Fibroblast of villous mesenchyme (primary cell): ENCODE measurements at places on chromosomes 3 and 15. TPM values are rescaled to one million over a fixed set of nuclear protein-coding genes. Genes with fewer than 3 reads are reported as not detected.

DNA sequence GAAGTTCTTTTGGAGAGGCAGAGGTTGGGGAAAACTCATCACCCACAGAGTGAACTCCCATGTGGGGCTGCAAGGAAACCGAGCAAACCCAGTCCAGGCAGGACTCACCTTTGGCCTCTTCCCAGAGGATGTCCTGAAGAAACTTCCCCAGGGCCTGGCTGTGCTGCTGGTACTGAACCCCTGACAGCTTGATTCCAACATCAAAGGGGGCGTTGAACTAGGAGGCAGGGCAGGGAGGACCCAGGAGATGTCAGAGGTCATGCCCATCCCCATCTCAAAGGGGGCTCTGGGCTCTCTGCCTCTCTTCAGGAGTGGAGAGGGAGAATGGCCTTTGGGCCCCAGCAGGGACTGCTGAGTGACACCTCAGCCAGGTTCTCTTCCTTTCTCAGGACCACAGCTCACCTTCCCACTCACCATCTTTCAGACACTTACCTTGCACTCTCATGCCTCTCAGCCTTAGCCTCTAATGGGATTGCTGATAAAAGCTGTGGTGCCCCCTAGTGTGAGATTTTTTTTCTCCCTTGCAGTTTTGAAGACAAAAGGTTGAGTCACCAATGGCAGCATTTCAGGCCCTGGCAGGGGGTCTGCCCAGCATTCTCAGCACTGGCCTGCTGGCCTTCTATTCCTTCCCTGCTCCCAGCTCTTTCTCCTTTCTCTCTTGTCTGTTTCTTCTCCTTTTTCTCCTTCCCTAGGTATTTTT lies 6.0 kb downstream of the GHRL start:
- no peak for DNase-seq

DNA sequence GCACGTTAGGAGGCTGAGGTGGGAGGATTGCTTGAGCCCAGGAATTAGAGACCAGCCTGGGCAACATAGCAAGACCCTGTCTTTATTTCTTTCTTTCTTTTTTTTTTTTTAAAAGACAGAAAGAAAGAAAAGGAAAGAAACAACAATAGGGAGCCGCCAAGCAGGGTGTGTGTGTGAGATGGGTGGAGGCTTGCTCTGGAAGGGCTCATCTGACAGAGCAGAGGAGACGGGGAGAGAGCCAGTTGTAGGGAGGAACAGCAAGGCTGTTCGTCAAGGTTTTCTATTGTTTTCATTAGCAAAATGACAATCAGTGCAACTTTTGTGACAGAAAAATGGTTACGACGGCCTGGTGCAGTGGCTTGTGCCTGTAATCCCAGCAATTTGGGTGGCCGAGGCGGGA lies 69.3 kb downstream of the CDC25A start:
- DNase-seq, result no peak

DNA sequence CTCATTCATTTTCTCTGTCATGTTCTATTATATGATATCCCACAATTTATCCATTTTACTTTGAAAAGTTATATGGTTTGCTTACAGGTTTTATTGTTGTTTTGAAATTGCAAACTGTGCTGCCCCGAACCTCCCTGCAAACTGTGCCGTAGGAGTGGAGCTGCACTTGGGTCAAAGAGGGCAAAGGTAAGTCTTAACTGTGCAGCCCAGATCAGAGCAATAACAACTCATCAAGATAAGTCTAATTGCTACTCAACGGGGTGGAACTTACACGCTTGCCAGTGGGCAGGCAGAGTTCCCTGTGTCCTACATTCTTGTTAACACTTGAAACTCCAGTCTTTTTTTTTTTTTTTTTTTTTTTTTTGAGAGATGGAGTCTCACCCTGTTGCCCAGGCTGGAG lies 33.2 kb downstream of the ZDHHC19 start:
- no peak for DNase-seq

GRCh38 chr15:31336593-31337295 lies 10.1 kb downstream of the KLF13 start:
- DNase-seq, result no peak

DNA sequence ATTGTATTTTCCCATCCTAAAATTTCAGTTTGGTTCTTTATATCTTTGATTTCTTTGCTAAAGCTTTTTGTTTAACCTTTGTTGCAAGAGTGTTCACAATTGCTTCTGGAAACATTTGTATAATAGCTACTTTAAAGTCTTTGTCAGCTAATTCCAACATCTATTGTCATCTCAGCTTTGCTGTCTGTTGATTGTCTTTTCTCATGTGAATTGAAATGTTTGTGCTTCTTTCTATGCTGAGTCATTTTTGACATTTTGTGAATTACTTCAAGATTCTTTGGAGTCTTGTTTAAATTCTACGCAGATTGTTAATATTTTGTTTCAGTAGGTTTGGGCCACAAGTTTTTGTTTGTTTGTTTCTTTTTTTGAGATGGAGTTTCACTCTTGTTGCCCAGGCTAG lies 73.2 kb downstream of the SUCNR1 start:
- peak; percentile 34 for DNase-seq

DNA sequence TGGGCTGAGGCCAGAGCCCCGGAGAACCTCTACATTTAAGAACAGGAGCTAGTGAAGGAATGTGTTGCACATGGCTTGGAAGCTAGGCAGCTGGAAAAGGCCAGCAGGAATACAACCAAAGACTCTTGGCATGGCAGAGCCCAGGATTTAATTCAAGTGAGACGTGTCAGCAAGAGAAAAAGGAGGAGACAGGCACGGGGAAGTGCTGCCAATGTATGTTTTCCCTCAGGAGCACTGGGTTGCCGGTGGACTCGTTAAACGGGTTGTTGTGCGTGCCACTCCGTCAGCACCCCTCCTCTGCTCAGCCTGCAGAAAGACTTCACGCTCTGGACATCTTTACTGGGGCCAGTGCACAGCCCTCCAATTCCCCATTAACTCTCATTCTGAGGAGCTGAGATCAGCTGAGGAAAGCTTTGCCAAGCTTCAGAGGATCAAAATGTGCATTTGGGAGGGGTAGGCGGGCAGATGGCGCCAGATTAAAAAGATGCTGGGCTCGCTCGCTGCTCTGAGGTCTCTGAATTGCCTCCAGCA lies 103.7 kb downstream of the PDZRN3 start:
- no peak for DNase-seq

DNA sequence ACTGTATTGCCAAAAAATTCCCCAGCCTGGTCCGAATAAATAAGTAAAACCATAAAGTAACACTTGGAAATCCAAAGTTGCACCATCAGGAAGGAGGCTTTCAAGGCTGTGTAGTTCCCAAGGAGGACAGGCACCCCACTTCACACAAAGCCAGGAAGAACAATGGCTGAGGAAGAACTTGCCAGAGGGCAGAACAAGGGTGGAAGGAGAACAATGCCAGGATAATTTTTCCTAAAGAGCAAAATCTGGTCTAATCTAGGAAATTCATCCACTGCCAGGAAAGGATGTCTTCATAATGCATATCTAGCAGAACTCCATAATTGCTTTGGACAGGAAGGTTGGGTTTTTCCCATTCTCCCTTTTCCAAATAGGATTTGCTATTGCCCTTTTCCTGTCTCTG lies 15.7 kb upstream of the ARID3B start:
- no peak for DNase-seq

- DNase-seq, result peak; percentile 94
Observed at GRCh38 chr15:98727115-98728040, 79.0 kb downstream of the IGF1R start.

DNA sequence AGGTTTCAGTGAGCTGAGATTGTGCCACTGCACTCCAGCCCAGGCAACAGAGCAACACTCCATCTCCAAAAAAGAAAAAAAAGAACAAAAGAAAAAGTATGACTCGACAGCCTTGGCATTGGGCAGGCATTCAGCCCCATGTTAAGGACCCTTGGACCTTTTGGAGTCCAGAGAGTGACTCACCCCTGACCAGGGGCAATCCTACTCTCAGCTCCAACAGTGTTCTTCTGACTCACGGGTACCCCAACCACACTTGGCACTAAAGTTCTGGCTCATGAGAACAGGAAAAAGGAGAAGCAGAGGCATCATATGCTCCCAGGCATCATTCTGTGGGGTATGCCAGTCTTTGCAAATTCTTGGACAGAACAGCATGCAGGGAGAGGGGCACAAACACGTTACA lies 252.4 kb upstream of the HES1 start:
- no peak for DNase-seq

GRCh38 chr15:48609486-48609885 lies 36.0 kb downstream of the FBN1 start:
- no peak for DNase-seq

GRCh38 chr15:58393241-58393662 lies 38.5 kb upstream of the LIPC start:
- peak; percentile 78 for DNase-seq

GRCh38 chr3:103730744-103731143 lies 1295.9 kb downstream of the ZPLD1 start:
- DNase-seq, result no peak

- no peak for DNase-seq
Observed at GRCh38 chr3:181739628-181740027, 27.9 kb downstream of the SOX2 start.

GRCh38 chr3:128549283-128550112 lies 56.5 kb upstream of the GATA2 start:
- DNase-seq, result peak; percentile 84

- DNase-seq, result no peak
Observed at GRCh38 chr3:75237477-75237876, 426.7 kb upstream of the FRG2C start.

DNA sequence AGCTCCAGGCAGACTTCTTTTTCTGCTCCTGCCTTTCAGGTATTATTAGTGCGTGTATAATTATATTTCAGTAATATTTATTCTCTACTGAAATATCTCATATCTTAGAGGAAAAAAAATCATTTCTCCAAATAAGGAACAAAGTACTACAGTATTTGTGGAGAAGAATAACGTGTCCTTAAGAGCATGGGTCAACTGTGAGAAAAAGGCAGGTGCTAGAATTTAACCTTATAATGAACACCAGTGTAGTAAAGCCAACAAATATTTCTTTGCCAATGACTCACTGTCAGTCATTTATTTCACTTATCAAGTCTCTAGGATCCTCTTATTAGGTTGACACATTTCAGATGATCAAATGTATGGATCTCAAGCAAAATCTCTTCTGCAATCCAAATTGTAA lies 183.4 kb downstream of the GREM1 start:
- DNase-seq, result no peak

DNA sequence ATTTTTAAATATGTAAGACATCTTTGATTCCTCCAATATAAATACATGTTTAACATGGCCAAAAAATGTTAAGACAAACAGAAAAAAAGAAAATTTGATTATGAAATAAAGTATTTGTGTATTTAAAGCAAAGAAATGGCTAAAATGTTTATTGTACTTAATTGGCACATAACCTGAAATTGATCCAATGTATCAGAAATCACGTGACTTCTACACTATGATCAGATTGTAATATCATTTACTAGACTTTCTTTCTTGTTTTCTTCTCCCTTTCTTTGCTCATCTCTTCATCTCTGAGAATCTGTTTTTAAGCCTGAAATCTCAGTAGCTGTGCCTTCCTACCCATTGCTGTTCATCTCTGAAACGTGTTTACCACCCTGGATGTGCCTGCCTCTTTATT lies 420.3 kb downstream of the RSL24D1 start:
- no peak for DNase-seq

DNA sequence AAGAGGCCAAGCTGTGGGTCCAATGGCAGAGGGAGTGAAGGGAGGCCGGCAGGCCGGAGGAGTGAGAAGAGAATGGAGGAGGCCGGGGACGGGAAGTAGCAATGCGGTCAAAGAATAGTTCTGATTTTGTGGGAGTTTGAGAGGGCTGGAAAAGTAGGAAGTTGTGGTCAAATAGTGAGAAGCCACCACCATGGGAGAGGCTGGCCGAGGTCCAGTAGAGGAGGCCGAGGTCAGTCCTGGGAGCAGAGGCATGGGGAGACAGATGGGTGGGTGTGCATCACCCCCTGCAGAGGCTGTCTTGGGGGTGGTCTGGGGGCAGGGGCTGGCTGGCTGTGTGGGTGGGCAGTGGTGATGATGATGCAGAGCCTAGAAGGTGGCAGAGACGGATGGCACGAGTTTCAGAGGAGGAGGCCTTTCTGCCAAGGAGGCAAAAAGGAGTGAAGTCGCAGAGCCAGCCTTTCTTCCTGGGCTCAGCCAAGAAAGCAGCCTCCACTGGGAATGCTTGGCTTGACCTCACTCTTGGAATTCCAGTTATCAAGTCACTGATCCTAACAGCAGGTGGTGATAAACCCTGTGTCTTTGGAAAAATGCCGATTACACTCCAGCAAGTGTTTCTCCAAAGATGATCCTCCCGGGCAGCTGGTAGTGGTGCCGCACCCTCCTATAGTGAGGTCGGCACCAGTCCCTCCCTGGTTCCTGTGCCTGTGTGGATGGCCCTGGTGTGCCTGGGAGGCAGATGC lies 57.3 kb downstream of the ARNT2 start:
- peak; percentile 64 for DNase-seq

- DNase-seq, result peak; percentile 1
Observed at GRCh38 chr15:61138156-61138555, 90.9 kb downstream of the RORA start.

NANOGP8 gene
- total RNA-seq, result 0.32 TPM in 1 of 2 replicates, not detected in the other

NEK11 gene
- 7.7 and 10.4 TPM in 2 replicates for total RNA-seq

PARP14 gene
- 60.9 and 91.1 TPM in 2 replicates for total RNA-seq

SERPINI2 gene
- total RNA-seq, result not detected in 2 replicates

CCR1 gene
- under 0.01 and 0.32 TPM in 2 replicates for total RNA-seq

IQCH gene
- total RNA-seq, result 2.6 and 4.7 TPM in 2 replicates

AP2M1 gene
- total RNA-seq, result 375 and 469 TPM in 2 replicates
